ENCODE measurements at places on chromosomes 13 and 19. TPM values are rescaled to one million over a fixed set of nuclear protein-coding genes. Genes with fewer than 3 reads are reported as not detected.

ANKRD10 gene
- 575 TPM for total RNA-seq

GRCh38 chr13:38141792-38142191 is 207.9 kb upstream of the UFM1 start:
- DNase-seq, result no peak

DNA sequence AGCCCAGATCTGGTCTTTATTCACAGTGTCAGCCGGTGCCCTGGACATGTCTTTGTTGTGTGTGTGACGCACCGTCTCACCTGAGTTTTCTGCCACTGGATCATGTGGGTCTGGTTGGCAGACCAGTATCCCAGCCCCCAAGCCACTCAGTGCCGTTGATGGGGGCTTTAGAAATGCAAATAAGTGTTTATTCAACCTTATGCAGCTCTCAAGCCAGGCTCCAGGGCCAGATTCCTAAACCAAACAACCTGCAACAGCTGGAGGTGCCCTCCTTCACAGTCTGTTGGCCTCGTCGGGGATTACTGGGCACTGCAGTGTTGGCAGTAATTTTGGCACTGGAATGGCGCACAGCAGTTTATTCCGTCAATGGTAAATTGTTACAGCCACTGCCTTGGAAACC is 21.6 kb downstream of the FAM124A start:
- no peak for DNase-seq

DNA sequence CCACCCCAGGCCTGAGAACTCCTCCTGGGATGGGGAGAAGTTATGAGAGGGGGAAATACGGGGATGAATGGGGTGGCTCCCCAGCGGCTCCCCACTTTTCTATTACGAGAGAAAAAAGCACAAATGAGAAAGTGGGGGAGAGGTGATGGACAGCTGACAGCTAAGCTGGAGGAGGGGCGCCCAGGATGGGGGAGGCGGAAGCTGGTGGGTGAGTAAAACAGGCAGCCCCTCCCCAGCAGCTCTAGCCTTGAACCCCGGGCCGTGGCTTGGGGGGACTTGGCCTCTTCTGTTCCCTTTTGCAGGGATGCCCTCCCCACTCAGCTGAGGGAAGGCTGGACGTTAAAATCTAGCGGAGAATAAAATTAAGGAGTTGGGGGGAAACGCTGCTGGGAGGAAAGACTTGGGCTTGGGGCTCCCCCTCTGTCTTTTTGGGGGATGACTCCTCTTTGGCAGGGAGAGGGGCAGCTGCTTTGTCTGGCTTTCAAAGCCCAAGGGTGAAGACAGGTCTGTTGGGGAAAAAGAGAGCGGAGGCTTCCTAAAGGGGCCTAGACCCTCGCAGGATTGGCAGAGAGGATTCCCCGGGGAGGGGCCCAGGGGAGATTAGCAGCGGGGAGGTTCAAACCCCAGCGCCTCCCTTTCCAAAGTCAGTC is 1.4 kb upstream of the SAMD1 start:
- no peak for DNase-seq

GRCh38 chr13:32033744-32034143 is 2.2 kb downstream of the FRY start:
- no peak for DNase-seq

ALKBH6 gene
- 43.4 TPM for total RNA-seq

C13orf42 gene
- not detected for total RNA-seq

Data from A172 (cell line).